ENCODE measurements at places on chromosomes 7 and 10. TPM values are rescaled to one million over a fixed set of nuclear protein-coding genes. Genes with fewer than 3 reads are reported as not detected.

UPP1 gene
- 6.5 TPM for total RNA-seq

GDF2 gene
- not detected for total RNA-seq

LMOD2 gene
- not detected for total RNA-seq

SGPL1 gene
- 24.0 TPM for total RNA-seq

AKR1D1 gene
- not detected for total RNA-seq

TSPAN12 gene
- 0.73 TPM for total RNA-seq

OR2A1 gene
- total RNA-seq: under 0.01 TPM

Measured in smooth muscle cell of trachea (primary cell).